Posterior cingulate gyrus (tissue), 11 donors: ENCODE measurements at places on chromosomes 12 and 14.

DNA sequence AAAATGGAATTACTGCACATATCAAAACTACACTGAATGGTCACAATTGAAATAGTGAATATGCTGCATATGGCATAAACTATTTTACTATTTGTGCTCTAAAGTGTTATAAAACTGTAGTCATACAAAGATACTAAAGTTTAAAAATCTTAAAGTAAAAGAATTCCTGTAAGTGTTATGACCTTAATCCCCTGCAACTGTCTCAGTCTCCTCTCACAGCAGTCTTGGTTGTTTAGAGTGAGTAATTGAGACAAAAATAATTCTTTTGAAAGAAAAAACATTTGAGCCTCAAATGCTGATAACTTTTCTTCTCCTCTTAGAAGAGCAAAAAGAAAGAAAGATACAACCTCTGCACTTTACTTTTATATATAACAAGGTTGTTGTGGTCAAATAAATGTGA lies 99.9 kb downstream of the SYT1 start:
- no peak for DNase-seq

DNA sequence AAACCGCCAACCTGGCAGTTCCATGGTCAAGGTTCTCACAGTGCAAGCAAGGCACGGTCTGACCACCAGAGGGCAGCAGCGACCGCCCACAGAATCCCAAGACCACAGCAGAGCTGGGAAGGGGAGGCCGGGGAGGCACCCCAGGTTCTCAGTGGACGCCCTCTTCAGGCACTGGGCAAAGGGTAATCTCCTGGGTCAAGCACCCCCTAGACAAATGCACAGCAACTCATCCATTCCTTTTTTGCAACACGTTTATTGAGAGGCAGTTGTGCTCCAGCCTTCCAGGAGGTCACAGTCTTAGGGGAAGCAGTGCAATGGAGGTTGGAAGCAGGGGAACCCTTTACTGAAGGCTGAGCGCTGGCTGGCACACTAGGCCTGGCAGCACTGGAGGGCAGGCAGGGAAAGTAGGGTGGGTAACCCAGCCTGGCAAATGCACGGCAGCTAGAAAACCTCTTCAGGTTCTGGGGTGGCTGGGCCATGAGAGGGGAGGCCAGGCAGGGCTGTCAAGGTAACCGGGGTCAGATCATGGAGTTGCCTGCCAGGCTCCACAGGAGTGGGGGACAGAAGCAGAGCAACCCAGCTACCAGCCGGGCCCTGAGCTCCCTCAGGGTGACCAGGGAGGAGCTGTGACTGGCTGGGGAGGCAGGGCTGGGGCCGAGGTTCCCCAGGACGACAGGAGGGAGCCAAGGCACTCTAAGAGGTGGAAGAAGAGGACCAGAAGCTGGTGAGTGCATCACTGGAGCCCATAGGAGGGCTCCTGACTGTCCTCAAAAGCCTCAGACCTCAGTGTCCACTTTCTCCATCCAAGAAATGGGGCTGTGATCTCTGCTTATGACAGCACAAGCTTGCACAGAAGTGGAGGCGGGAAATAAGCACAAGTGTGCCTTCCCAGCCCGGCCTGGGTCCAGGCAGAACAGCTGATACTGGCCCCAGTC lies 1.8 kb upstream of the RHOF start:
- peak; percentile 85 for DNase-seq

DNA sequence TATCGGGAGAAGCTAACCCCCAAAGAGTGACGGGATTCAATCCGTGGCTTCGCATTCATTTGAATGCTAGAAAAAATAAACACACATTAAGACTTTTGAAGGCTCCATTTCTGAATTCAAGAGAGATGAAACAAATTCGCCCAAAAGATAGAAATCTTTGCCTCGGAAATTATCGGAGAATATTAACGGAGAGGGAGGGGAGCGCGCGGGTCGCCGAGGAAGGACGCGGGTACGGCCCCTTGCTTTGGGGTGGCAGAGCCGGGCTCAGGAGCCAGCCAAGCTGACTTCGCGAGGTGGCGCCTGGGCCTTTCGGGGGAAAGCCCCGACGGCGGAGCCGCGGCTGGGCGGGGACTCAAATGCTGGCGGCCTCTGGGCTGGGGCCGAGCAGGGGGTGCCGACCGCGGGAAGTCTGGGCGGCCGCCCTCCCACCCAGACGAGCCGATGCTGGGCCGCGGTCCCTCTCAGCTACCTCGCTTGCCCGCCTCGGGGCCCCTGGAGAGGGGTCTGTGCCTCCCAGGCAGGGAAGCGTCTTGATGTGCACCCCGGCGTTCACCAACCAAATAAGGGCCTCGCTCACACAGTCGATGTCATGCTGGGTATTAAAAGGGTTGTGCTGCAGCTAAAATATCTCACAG lies 14.7 kb downstream of the NKX2-1 start:
- DNase-seq: peak; percentile 81

GRCh38 chr14:20772650-20773049 lies 4.4 kb downstream of the EDDM3B start:
- no peak for DNase-seq

DNA sequence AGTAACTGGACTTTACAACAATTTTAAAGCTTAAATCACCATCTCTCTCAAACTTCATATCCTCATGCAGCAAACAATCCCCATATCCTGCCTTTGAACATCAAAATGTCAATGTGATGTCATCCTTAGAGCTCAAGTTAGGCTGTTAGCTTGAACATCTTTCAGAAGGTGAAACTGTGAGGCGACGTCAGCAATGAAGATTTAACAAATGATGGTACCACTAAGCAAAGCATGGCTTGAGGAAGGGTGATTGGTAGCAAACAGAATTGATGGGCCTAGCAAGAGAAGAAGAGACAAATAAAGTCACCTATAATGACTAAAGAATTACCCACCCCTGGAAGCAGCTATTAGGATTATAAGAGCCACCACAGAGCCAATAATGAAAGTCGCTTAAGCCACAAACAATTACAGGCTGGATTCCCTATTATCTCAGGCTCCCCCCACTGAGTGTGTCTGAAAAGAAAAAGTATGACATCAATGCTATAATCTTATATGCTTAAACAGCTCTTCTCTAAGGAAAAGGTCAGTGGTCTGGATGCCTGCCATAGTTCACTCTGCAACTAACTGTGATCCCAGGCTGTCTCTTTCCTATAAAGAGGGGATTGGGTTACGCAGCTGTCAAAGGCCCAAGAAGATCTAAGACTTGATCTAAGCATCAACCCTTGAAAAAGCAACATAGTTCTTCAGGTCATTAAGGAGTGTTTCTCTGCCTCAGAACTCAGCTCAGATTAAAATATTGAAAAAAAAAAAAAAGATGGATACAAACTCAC lies 18.1 kb downstream of the EGLN3 start:
- no peak for DNase-seq
